ENCODE measurements at places on chromosomes 5 and 9. TPM values are rescaled to one million over a fixed set of nuclear protein-coding genes. Genes with fewer than 3 reads are reported as not detected.

DNA sequence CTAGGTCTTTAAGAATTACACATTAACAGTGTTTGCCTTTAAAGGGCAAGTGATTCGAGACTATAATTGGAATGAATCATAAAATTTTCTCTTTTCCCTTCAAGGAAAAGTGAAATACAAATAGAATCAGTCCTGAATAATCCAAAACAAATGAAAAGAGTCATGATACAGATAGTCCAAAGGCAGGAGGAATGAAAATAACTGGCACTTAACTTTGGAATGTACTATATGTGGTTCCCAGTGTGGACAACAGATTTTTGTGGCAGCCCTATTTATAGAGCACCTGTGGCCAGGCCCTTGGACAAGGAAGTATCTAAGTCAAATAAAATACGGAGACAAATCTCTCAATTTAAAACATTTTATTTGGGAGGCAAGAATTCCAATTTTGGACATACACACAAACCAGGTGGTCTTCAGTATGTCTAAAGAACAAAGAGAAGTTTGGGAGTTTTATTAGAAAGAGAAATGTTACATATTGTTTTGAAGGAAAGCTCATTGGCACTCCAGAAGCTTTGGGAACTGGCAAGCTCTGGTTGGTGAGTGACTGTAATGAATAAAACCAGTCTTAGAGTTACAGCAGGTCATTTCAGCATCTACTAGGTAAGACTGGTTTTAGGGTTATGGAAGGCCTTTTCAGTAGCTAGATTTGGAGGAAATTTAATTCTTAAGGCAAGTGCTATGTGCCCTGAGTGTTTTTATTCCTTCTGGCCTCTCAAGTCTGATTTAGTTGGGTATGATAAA lies 116.0 kb upstream of the PAM start:
- no peaks in the 10 kb centered on the region for H3K4me1 ChIP-seq
- H3K36me3 ChIP-seq = no peaks in the 10 kb centered on the region
- H3K4me3 ChIP-seq = no peak overlapping the region
- no peak overlapping the region for H3K27ac ChIP-seq

Gene DMGDH
- not detected for polyA plus RNA-seq

DNA sequence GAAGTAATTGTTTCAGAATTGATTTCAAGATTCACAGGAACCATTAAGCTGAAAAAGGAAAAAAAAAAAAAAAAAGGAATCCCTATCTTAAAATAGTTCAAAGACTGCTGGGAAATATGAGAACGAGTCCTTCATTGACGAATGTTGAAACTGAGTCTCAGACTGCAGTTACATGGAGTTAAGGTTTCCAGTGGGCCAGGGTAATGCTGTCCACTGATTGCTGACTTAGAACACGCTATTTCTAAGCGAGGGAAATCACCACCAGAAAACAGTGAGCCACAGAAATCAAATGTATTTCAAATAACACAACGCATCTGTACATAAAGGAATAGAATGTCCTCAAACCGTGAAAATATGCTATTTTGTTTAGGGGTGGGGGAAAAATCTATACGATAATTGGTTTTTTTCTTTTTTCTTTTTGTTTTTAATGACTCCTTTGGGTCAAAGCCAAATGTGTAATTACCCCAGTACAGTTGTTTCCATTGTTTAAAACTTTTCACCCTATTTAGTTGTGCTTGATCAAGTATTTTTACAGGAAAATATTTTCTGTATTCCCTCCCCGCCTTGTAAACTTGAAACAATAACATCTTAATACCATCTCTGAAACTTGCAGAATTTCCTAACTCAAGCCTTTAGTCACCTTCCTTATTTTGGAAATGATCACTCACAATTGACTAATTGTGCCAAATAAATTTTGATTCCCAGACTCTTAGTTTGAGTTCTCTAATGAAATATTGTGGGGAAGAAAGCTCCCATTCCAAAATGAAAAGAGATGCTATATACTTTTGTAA lies 208.3 kb downstream of the MCTP1 start:
- H3K4me3 ChIP-seq = no peak overlapping the region
- H3K36me3 ChIP-seq = no peaks in the 10 kb centered on the region
- H3K27ac ChIP-seq = no peak overlapping the region

Gene RARS1
- 31.0 TPM for polyA plus RNA-seq

- no peak overlapping the region for H3K27ac ChIP-seq
- H3K27me3 ChIP-seq = no peaks in the 10 kb centered on the region
- H3K4me3 ChIP-seq = no peak overlapping the region
Measured at GRCh38 chr9:124078641-124079040, 67.1 kb downstream of the LHX2 start.

Gene TNFSF8
- polyA plus RNA-seq = 35.4 TPM

- no peaks in the 10 kb centered on the region for H3K36me3 ChIP-seq
- no peak overlapping the region for H3K4me3 ChIP-seq
- H3K27me3 ChIP-seq = no peaks in the 10 kb centered on the region
- no peak overlapping the region for H3K27ac ChIP-seq
- no peak for DNase-seq
Measured at GRCh38 chr5:56973473-56973872, 21.6 kb upstream of the MIER3 start.

GRCh38 chr5:84257061-84257460 lies 127.6 kb downstream of the EDIL3 start:
- H3K27ac ChIP-seq = no peak overlapping the region
- H3K27me3 ChIP-seq = no peaks in the 10 kb centered on the region
- no peak overlapping the region for H3K4me3 ChIP-seq

DNA sequence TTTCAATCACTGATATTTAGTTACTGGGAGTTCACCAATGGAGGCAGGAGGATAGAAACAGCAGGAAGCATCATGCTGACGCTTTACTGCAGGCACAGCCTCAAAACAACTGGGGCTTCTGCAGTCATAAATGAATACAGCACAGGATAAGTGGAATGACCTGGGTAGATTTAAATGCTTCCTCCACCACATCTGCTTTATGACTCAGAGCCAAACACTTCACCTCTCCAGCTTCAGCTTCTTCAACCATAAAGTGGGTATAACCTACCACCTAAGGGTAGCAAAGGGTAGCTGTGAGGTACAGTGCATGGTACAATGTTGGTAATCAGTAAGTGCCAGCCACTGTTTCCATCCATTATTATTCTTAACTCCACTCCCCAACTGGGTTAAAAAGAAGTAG lies 28.4 kb downstream of the RASEF start:
- no peaks in the 10 kb centered on the region for H3K27me3 ChIP-seq
- H3K4me3 ChIP-seq = no peak overlapping the region
- H3K36me3 ChIP-seq = no peaks in the 10 kb centered on the region
- no peaks in the 10 kb centered on the region for H3K4me1 ChIP-seq
- DNase-seq = no peak

- no peak for DNase-seq
- H3K4me3 ChIP-seq = no peak overlapping the region
- H3K27me3 ChIP-seq = no peaks in the 10 kb centered on the region
- no peak overlapping the region for H3K27ac ChIP-seq
- H3K4me1 ChIP-seq = no peaks in the 10 kb centered on the region
Measured at GRCh38 chr9:113955076-113955752, 79.1 kb downstream of the ZNF618 start.

- H3K4me3 ChIP-seq = no peak overlapping the region
- H3K36me3 ChIP-seq = no peaks in the 10 kb centered on the region
- no peaks in the 10 kb centered on the region for H3K27me3 ChIP-seq
- peaks cover 11% of the 10 kb centered on the region for H3K4me1 ChIP-seq
- H3K27ac ChIP-seq = no peak overlapping the region
Measured at GRCh38 chr5:177128551-177128981, 5.0 kb upstream of the NSD1 start.

Gene FNIP1
- 11.3 TPM for polyA plus RNA-seq

- no peak overlapping the region for H3K27ac ChIP-seq
- no peak for DNase-seq
Measured at GRCh38 chr9:120608421-120608820, 28.5 kb upstream of the CDK5RAP2 start.

Gene ANKRD34B
- polyA plus RNA-seq = not detected

Gene LRRC19
- polyA plus RNA-seq = not detected

DNA sequence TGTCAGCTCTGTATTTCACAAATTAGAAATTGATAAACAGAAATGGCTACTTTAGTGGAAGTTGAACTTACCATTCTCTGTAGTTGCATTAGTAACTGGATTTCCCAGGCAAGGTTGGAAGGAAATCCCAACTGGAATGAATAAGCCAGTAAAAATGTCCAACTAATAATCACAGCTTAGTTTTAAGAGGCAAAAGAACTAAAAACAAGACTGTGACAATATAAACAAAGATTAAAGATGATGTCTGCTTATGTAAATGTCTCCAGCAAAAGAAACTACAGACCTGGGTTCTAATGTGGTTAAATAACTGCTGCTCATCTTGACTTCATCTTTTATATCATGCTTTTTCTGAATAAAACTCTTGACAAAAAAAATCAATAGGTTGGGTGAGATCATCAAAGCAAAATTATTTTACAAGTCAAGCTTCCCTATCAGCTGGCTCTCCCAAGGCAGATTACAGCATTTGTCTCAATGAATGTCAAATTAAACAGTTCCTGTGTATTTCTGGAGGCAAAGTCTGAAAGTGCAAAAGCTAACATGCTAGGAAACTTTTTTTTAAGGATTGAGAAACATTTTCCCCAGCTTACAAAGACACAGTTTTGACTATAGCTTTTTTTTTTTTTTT lies 62.3 kb upstream of the HMHB1 start:
- DNase-seq = no peak
- H3K27me3 ChIP-seq = no peaks in the 10 kb centered on the region
- no peak overlapping the region for H3K27ac ChIP-seq
- H3K36me3 ChIP-seq = no peaks in the 10 kb centered on the region
- no peaks in the 10 kb centered on the region for H3K4me1 ChIP-seq
- no peak overlapping the region for H3K4me3 ChIP-seq

GRCh38 chr5:71767661-71768060 lies 48.6 kb downstream of the CARTPT start:
- H3K27me3 ChIP-seq = no peaks in the 10 kb centered on the region
- no peaks in the 10 kb centered on the region for H3K36me3 ChIP-seq
- H3K4me1 ChIP-seq = no peaks in the 10 kb centered on the region

DNA sequence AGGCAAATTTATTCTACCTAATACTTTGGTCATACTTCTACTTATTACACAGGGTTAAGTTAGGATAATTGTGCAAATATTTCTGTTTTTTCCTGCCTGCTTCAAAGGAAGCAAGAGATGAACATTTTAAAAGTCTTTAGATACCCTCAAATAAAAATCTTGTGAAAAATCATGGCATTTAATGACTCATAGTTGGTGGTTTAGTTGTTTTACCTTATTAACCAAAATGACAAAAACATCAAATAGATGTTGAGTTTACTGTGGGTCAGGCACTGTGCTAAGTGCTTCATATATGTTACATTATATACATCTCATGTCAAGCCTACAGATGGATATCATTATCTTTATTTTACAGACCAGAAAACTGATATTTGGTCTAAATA lies 54.4 kb downstream of the ZNF474 start:
- no peaks in the 10 kb centered on the region for H3K36me3 ChIP-seq
- H3K27ac ChIP-seq = no peak overlapping the region
- H3K4me1 ChIP-seq = no peaks in the 10 kb centered on the region
- H3K27me3 ChIP-seq = no peaks in the 10 kb centered on the region
- no peak for DNase-seq
- no peak overlapping the region for H3K4me3 ChIP-seq

DNA sequence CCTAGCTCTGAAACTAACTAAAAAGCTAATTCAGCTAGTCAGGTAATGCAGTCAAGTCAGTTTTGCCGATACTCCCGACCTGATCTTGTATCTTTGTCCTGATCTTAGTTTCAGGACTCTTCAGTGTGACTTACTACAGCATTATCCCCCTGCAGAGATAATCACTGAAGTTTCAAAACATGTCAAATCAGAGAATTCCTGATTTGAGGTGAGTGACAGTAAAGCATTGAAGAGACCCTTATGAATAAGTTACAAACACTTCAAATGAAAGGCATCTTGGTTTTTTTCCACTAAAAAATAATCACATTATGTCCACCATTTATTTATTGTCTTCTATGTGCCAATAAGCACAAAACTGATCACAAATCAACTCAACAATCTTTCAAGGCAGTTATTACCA lies 47.6 kb downstream of the BAAT start:
- H3K27me3 ChIP-seq = peaks cover 7% of the 10 kb centered on the region
- H3K4me3 ChIP-seq = no peak overlapping the region
- no peaks in the 10 kb centered on the region for H3K4me1 ChIP-seq
- DNase-seq = no peak
- no peaks in the 10 kb centered on the region for H3K36me3 ChIP-seq
- no peak overlapping the region for H3K27ac ChIP-seq

GRCh38 chr9:4547016-4547415 lies 56.7 kb downstream of the SLC1A1 start:
- no peak overlapping the region for H3K4me3 ChIP-seq
- H3K4me1 ChIP-seq = no peaks in the 10 kb centered on the region
- H3K36me3 ChIP-seq = no peaks in the 10 kb centered on the region
- no peaks in the 10 kb centered on the region for H3K27me3 ChIP-seq

DNA sequence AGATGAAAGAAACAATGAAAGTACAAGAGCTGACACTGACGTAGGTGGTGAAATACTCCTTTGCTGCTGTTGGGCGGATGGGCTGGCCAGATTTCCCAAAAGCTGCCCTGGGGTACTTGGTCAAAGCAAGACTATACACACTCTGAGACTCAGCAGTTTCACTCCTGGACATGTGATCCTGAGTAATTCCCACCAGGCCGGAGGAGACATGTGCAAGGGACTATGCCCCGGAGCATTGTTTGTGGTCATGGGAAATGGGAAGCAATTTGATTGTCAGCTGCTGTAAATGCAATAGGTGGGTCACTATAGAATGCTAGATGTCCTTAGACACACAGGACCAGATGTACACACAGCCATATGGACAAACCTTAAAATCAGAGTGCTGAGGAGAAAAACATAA lies 116.1 kb downstream of the DCP2 start:
- no peak overlapping the region for H3K27ac ChIP-seq
- no peak for DNase-seq
- H3K4me3 ChIP-seq = no peak overlapping the region
- H3K27me3 ChIP-seq = no peaks in the 10 kb centered on the region

Gene OTP
- not detected for polyA plus RNA-seq

Gene UNC13B
- polyA plus RNA-seq = 0.85 TPM

Gene PSD2
- not detected for polyA plus RNA-seq

DNA sequence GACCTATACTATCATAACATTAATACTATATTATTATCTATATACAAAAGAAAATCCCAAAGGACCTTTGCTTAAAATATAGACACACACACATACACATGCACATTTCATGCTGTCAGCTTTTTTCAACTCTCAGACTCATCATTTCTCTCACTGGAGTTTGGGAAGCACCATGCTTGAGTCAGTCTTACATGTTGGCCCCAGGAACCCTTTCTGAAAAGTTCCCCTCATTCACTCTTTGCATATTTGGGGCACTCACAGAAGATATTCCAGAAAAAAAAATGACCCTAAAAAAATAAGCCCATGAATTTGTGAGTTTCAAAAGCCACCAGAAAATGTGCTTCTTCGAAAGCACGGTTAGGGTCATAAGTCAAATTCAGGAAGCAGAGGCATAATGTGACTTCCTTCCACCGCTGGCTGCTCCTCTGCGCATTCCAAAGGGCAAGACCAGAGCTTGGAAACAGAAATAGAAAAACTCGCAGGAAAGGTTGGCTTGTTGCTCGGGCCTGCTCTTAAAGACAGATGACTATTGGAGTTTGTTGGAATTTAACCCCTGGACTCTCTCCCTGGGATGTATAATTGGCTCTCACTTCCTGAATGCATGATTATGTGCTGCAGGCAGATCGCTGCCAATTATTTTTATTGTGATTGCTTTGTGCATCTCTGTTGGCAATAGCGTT lies 129.7 kb upstream of the IQGAP2 start:
- H3K27me3 ChIP-seq = no peaks in the 10 kb centered on the region
- H3K4me3 ChIP-seq = no peak overlapping the region
- no peaks in the 10 kb centered on the region for H3K4me1 ChIP-seq
- no peak for DNase-seq
